Activated naive CD8-positive, alpha-beta T cell treated with anti-CD3 and anti-CD28 coated beads, Interleukin-2, amount 10 ng/mL, durations not matched to agents 7 days and 5 days (primary cell): ENCODE measurements at places on chromosomes 7 and 10. TPM values are rescaled to one million over a fixed set of nuclear protein-coding genes. Genes with fewer than 3 reads are reported as not detected.

CYP3A4 gene
- total RNA-seq, result not detected

DNA sequence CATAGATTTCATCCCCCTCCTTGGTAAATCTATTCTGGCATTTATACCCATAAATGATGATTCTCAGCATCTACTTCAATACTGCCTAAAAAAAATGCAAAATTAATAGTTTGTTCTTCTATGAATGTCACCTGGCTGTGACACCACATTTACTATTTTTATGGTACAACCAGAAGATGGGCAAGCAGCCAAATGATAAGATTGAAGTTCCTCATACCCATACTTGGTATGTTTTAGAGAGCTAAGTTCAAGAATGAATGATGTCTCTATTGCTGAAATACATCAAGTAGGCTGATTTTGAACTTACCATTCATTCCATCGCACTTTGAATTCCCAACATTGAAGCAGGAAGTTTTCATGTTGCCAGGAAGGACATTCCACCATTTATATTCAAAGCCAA, 134.2 kb downstream of the ELAPOR2 start:
- no peak for DNase-seq

GRCh38 chr7:106225856-106226255, 58.9 kb downstream of the NAMPT start:
- DNase-seq, result no peak

BLNK gene
- 0.44 TPM for total RNA-seq

KCNK18 gene
- total RNA-seq, result not detected

ELN gene
- not detected for total RNA-seq

DNA sequence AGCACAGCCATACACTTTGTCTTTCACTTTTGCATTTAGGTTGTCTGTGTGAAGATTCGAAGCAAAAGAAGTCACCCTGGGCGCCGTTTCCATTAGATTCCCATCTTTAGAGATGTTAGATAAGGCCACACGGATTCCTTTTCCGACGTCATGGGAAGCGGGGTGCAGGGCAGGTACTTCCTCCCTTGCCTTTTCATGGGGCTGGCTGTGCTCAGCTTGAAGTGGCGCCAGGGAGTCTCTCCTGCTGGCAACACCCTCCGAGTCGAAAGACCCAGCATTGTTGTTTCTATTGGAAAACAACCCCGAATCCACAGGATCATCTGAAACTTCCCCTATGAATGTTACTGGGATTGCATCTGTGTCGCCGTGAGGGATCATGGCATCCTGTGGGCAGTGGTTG, 246.4 kb upstream of the GRB10 start:
- no peak for DNase-seq
